Vagina (tissue), 2 donors: ENCODE measurements at places on chromosomes 16 and 17.

DNA sequence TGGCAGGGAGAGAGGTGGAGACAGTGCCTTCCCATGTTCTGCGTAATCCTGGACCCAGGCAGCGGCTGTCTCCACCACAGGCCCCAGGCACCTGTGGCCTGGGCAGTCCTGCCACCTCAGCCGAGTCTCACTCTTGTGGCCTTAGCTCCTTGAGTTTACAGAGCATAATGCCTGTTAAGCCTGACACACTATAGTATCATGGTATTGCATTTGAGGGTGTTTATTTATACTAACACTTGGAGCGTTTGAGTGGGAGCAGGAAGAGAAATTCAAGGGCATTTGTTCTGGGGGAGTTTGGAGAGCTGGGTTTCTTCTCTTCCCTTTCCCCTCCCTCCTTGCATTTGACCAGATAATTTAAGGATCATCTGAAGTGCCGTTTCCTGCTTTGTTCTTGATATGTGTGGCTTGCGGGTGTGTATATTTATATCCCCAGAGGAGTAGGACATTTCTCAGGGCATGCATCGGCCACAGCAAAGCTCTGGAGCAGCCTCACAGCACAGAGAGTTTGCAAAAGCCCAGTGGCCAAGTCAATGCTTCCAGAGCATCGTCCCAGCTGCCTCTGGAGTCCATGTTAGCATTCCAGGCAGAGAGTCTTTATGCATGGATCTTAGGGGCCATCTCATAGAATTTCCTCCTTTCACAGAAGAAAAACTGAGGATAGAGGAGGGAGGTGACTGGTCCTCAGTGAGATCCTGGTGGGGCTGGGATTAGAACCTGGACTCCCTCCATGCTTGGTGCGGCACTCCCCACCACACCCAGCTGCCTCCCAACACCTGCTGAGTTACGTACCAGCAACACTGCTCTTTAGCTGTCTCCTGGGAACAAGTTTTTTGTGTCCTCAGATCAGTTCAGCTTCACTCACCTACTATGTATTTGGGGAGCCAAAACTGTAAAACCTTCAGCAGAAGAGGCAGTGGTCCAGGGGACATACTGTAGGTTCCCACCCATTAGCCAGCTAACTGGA, 222.8 kb downstream of the CCDC182 start:
- no peak for DNase-seq

- no peak for DNase-seq
Observed at GRCh38 chr17:58324409-58325288, 3.9 kb downstream of the TSPOAP1 start.

GRCh38 chr16:67942200-67942509, 1.8 kb downstream of the LCAT start:
- no peak for DNase-seq

DNA sequence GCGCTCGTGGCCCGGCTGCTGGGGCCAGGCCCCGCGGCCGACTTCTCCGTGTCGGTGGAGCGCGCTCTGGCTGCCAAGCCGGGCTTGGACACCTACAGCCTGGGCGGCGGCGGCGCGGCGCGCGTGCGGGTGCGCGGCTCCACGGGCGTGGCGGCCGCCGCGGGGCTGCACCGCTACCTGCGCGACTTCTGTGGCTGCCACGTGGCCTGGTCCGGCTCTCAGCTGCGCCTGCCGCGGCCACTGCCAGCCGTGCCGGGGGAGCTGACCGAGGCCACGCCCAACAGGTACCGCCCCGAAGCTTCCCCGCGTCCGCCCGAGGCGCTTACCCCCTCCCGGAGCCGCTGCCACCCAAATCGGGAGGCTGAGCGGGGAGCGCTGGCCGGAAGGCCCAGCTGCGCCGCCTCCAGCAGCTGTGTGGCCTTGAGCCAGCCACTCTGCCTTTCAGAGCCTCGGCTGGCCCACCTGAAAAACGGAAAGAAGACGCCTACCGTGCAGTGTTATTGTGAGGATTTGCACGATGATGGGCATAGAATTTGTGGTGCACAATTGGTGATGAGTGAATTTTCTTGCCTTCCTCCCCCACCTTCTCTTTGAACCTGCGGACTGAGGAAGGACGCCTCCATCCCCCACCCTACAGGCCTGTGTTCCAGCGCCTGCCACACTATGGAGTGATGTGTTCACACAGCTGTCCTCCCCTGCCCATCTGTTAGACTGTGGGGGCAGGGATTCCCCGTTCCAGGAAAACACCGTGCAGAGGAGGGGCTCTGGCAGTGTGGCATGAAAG, 523 bp downstream of the NAGLU start:
- DNase-seq, result no peak

GRCh38 chr17:6815775-6816174, 15.8 kb downstream of the TEKT1 start:
- DNase-seq, result no peak

GRCh38 chr17:49180303-49180702, 30.1 kb downstream of the GNGT2 start:
- DNase-seq, result no peak

- DNase-seq, result no peak
Observed at GRCh38 chr17:82385559-82386254, 14.1 kb downstream of the UTS2R start.

- no peak for DNase-seq
Observed at GRCh38 chr17:1946021-1946932, 78.9 kb downstream of the RTN4RL1 start.

DNA sequence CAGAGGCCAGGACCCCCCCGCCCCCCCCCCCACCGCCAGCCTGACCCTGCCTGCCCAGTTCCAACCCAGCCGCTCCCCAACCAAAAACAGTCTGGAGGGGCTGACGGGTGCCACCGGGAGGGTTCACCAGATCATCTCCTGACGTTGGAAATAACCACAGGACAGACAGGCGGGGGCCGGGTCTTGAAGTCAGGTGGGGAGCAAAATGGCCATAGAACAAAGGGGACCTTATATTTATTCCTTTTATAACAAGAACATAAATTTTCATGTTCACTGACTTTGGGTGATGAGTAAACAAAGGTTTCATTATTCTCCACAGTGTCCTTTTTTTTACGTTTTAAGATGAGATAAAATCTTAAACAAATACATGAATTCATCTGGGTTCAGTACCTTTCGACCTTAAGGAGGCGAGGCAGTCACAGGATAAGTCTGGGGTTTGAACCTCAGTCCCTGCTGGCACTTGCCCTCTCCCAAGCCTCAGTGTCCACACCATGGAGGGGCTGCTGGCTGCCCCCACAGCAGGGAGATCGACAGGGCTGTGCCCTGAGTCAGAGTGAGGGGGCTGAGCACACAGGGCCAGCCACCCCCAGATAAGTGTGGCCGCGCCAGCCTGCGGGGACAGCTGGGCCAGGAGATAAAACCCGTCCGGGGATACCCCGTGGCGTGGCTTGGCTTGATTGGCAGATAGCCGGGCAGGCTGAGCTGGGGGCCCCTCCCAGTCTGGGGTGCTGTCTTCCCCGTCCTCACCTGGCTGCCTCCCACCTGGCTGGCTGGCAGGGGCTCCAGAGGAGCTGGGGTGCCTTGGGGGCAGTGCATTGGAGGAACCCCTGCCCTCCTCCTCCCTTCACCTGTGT, 15.0 kb downstream of the SLC7A5 start:
- no peak for DNase-seq

DNA sequence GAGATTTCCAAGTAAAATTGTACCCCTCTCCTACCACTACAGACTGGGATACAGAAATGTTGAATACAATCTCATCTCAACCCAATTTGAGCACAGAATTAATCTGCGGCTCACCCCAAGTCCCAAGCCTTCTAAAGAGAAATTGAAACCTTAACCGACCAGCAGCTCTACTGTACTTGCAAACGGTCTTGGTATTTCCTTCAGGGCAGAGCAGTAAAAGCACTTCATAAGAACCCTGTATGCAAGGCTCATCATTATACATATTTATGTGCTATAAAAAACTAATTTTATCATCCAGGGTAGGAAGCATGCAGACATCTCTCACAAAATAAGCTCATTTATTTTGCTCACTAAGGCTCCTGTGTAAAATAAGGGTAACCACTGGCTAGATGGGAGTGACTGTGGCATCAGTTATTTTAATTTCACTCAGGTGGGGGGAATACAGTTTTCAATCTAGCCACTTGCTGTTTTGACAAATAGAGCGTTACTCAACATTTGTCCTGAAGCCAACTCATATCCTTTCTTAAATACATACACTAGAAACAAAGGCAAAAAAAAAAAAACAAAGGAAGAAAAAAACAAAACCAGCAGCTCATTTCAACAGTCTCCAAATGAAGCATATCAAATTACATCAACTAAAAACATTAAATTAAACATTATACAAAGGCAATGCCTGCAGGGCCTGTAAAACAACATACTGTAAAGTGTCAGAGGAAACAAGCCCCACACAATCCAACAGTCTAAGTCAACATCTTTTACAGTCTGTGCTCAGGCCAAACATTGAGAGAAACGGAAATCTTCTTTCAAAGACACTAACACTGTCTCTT, 65.0 kb downstream of the PARN start:
- no peak for DNase-seq

DNA sequence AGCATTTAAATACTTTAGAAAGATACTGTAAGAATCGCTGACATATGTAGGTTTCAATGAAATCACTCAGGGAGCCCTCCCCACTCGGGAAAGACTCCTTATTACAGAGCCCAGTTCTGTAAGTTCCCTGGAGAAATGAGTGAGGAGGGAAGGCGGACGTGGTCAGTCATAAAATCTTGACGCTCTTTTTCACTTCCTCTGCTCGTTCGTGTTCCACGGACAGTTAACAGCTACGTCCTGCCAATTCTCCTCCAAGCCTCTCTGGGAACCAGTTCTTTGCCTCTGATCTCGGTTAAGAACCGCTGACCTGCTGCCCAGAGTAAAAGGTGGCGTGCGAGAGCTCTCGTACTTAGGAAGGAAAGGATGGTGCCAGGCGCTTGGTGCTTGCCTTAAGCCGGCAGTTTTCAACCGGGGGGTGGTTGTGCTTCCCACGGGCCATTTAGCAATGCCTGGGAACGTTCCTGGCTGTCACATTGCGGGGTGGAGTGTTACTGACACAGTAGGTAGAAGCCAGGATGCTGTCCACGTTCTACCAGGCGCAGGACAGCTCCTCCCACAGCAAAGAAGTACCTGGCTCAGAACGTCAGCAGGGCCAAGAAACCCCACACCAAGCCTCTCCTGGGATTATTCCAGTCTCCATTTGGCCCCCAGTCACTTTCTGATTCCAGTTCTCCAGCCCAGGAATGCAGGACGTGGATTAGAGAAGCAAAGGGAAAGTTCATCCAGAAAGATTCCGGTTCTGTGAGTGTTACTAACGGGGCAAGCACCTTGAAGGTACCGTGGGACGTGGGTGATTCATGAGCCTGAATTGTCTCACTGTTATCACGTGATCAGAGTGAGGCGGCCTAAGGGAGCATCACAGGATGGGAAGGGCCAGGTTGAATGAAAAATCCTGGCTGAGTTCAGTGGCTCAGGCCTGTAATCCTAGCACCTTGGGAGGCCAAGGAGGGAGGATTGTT, 87.7 kb downstream of the MRM3 start:
- DNase-seq, result no peak

DNA sequence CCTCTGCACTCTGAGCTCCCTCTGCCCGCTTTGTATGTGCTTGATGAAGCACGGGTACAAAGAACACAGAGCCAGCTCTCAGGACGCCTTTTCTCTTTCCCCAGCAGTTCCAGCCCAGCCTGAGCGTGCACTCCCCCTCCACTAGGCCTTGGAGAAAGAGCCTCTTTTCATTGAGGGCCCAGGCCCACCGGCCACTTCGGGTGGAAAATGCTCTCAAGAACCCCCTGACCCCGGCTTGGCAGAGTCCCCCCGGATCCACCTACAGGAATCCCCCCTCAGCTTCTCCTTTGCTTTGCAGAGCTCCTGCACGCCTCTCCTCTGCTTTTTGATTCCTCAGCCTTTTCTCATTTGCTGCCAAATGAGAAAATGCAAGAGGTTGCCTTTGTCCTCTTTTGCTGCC, 30.2 kb downstream of the MRC2 start:
- no peak for DNase-seq

DNA sequence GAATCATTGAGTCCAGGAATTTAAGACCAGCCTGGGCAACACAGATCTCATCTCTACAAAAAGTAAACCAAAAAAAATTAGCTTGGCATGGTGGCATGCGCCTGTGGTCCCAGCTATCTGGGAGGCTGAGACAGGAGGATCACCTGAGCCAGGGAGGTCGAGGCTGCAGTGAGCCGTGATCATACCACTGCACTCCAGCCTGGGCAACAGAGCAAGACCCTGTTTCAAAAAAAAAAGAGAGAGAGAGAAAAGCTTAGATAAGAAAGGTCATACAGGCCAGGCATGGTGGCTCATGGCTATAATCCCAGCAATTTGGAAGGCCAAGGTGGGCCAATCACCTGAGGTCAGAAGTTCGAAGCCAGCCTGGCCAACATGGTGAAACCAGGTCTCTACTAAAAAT, 63.5 kb upstream of the DNAH17 start:
- no peak for DNase-seq

GRCh38 chr16:65059406-65059980, 62.4 kb downstream of the CDH11 start:
- DNase-seq, result no peak

GRCh38 chr17:27310565-27311110, 16.7 kb downstream of the WSB1 start:
- no peak for DNase-seq

DNA sequence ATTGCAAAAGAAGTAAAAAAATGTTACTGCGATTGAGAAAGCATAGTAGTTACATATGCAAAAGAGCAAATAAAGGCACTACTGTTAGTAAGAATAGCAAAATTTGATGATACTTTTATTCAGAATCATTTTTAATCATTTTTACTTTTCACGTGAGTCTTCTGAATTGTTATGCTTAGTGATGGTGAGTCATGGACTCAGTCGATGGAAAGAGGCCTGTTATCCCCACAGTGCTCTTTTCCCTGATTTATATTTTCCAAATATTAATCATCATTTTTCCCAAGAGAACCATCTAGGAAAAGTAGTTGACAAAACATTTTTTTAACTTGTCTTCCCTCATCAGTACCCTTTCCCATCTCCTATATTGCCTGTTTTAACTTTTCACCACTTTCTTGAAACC, 181.1 kb downstream of the CHD9 start:
- no peak for DNase-seq

GRCh38 chr16:59887856-59888255, 1153.7 kb upstream of the GOT2 start:
- DNase-seq, result no peak

DNA sequence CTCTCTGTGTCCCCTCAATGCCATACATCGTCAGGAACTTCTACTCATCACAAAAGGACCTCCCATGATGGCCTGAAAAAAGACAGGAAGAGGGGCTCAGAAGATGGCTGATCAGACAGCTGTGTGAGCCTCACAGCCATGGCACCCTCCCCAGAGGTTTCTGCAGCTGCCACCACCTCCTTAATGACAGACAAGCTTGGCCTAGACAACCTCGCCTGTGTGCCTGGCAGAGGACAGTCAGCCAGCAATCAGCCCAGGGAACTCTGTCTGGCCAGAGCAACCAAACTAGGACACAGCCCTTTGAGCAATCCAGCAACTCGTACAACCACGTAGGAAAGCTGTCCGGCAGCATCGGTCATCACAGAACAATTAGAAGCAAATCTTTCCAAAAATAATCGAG, 54.2 kb upstream of the MED9 start:
- DNase-seq, result no peak
